ENCODE measurements at places on chromosomes 12 and 14.

GRCh38 chr12:14846876-14847580 is 3.7 kb upstream of the ART4 start:
- no peak for DNase-seq

DNA sequence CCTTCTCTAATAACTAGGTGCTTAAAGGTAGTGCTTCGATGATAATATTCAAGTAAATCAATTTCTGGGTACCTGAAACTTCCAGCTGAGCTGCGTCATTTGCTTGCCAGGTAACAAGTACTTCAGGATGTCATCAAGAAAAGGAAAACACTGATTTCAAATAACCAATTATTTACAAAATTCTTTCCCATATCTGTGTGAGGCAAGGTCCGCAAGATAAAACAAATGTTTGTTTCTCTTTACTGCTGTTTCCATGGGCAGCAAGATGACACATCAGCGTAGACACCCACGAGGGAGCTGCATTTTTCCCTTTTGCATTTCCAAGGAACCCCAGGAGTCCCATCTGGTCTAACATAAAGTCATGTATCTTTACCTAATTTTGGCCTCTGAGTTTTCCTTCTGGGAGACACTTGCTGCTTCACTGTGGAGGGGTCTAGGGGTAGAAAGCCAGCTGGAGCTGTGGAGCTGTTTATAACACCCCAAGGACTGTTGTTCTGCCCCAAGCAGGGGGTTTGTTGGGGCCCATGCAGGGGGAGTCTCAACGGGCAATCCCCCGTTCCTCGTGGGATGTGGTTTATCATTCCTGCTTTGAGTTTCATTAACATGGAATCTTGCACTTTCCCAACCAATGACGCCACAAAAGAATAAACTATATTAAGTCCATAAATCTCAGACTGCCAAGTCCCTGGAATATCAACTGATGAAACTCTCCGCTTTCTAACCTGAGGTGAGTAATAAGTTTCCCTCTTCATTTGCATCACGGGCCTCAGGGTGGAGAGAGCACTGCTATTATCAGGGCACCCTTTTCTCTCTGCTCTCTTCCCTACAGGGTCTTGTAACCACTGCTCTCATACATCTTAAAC is 112.8 kb upstream of the PELI2 start:
- DNase-seq: no peak

GRCh38 chr12:108985750-108986149 is 35.1 kb downstream of the SVOP start:
- no peak for DNase-seq

GRCh38 chr14:89625244-89625713 is 208.2 kb upstream of the FOXN3 start:
- no peak for DNase-seq

- DNase-seq: no peak
Observed at GRCh38 chr12:105775343-105775742, 363.4 kb downstream of the NUAK1 start.

DNA sequence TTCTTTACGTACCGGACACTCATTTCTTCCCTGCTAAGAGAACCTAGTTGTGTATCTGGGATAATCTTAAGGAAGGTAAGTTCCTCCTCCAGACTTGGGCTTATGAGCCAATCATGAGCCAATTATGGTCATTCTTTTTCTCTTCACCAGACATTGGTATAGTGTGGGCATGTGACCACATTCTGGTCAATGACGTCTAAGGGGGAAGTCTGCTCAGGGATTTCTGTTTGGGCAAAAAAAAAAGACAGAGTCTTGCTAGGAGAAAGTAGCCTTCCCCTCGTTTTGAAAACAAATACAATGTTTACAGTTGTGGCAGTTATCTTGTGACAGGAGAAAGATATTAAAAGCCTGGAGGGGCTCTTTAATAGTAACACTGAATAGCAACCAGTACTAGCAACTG is 20.1 kb upstream of the PLXNC1 start:
- DNase-seq: no peak

DNA sequence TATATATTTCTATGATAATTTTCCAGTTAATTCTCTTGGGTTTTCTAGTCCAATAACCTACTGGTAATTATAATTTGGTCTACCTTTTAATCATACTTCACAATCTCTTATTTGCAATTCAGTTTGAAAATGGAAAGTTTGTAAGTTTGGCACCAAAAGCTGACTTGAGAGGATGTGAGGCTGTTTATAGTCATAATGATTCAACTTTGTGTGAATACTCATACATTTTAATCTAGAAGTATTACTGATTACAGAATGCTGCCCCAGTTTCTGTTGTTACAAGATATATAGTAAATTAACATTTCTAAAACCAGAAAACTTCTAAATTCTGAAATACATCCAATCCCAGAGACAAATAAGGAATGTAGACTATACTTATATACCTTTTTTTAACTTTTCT is 158.2 kb downstream of the SLC38A4 start:
- DNase-seq: no peak

DNA sequence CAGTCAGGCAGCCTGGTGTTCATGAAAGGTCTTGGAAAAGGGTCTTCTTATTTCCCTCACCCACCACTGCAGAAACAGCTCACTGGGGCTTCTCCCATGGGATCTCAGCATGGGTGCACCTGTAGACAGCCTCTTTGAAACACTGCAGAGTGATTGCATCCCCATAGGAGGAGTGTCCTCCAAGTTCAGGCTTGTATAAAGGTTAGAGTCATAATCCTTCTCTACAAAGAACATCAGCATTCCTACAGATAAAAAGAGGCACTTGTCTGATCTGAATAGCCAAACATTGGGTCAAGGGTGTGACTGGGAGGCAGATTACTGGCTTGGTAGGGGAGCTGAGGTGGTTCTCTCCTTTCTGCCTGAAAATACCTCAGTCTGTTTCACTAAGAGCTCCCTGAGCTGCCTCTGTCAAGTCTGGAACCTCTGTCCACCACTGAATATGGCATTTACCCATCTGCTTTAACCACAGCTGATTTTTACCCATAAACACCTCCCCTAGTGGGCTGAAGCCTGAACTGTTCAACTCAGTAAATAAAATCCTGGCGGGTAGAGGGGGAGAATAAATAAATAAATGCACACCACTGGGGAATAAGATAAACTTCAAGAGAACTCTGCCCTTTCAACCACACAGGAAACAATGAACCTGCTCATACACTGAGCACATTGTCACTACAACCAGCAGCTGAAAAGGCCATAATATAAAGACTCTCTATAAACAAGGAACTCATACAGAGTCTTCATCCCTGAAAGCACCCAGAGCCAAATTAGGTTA is 120.7 kb upstream of the SCAF11 start:
- no peak for DNase-seq

GRCh38 chr12:111174251-111174960 is 194.5 kb downstream of the PHETA1 start:
- no peak for DNase-seq

- no peak for DNase-seq
Observed at GRCh38 chr12:13084898-13085640, 18.4 kb downstream of the GSG1 start.

GRCh38 chr12:28631831-28632230 is 441.6 kb downstream of the CCDC91 start:
- DNase-seq: no peak

GRCh38 chr14:88380405-88380804 is 5.1 kb upstream of the SPATA7 start:
- no peak for DNase-seq

GRCh38 chr12:41514907-41515306 is 326.8 kb downstream of the PDZRN4 start:
- DNase-seq: no peak

DNA sequence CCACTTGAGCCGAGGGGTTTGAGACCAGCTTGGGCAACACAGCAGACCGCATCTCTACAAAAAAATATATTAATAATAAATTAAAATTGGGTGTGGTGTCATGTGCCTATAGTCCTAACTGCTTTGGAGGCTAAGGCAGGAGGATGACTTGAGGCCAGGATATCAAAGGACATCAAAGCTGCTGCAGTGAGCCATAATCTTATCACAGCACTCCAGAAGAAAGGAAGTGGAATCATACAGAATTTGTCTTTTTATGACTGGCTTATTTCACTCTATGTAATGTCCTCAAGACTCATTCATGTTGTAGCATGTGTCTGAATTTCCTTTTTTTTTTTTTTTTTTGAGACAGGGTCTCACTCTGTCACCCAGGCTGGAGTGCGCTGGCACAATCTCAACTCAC is 43.9 kb upstream of the NUDT4 start:
- DNase-seq: no peak

GRCh38 chr12:131409211-131409610 is 301.7 kb upstream of the SFSWAP start:
- no peak for DNase-seq
